ENCODE measurements at places on chromosomes 3 and 15.

DNA sequence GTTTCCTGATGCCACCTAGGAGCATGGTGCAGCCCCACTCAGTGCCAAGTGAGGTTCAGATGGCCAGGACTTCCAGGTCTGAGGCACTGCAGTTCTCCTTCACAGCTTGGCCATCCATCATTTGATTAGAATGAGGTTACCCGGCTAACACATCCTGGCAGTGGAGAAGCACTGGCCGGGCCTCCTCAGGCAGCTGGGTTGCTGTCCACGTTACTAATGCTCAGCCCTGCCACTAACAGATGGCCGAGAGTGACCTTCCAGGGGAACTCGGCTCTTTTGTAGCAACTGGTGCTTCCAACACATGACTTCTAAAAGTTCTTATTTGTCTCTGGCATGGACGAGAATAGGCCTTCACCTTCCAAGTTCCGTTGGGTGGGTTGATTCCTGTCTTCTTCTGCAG, 204.6 kb upstream of the CFAP20DC start:
- no peak for DNase-seq

- DNase-seq = peak; percentile 68
These were observed 14.1 kb downstream of the LACTB start for GRCh38 chr15:63135804-63136203.

- DNase-seq = peak; percentile 75
These were observed 152.8 kb downstream of the RBPMS2 start for GRCh38 chr15:64622410-64623260.

- DNase-seq = no peak
These were observed 59.0 kb downstream of the GRIP2 start for GRCh38 chr3:14481018-14481645.

DNA sequence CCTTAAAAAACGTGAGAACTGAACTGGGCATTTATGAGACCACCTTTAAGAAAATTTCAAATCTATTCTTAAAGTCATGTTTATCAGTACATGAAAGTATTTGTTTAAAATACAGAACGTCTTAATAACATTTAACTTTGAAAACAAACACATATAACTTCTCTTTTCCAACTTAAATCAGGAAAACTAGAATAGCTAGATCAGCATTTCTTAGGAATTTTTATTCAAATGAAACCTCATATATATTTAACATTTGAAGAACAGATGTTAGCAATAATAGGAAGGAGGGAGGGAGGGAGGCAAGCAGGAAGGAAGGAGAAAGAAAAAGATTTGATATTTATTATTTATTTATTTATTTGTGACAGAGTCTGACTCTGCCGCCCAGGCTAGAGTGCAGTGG, 120.2 kb downstream of the NR1I2 start:
- DNase-seq = no peak

DNA sequence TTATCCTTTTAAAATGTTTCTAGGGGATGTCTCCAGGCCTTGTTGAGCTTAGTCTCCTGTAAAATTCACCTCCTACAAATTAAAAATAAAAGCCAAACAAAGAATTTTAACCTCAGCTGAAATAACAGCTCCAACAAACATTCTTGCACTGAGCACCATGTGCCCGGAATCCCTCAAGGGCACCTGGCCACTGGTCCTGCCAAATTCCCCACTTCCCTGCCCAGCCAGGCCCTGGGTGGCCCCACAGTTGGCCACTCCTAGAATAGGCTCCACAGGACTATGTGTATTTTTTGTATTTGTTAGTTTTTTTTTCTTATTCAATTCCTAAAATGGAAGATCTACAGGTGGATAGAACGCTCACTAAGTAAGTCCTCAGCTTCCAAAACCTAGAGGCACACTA, 33.1 kb upstream of the PLA2G4E start:
- no peak for DNase-seq

DNA sequence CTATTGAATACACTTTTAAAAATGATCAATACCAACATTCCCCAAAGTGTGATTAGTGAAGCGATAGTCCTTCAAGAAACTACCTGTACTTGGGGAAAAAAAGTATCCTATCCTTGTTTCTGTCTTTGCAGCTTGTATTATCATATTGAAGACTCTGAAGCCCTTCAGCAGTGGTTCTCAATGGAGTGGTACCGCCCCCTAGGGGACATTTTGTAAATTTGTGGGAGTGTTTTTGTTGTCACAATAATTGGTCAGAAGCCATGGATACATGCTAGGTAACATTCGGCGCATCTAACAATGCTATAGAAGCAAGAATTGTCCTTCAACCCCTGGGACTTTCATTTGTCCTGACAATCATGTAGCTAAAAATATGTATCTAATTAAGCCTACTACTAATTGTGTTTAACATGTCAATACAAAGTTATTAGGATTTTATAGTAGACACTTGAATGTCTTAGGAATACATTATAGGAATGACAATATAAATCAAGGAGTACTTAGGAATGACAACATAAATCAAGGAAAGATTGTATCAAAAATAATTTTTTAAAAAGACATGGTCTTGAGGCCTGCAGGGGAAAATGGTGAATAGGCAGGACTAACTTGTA, 53.7 kb downstream of the NMD3 start:
- peak; percentile 82 for DNase-seq

DNA sequence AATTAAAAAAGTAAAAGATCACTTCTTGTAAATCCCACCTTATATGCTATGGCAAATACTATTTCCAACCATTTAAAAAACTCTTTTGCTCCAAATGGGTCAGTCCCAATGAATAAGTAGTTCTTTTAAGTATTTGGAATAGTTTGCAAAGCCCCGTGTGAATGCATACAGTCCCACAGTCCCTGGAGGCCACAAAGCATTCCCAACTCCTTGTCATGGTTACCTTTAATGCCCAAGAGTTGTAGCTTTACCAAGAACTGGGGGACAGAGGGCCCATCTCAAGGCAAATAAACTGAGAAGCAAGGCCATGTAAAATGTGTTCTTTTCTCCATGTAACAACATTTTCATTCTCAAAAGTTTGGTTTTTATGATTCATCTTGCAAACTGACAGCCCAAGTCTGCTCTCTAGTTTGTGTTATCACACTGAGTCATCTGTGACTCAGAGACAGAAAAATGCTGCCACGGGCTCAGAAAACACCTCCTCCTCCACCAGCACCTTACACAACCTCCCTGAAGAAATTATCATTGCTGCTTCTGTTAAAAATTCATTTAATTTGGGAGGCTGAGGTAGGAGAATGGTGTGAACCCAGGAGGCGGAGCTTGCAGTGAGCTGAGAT, 336.2 kb downstream of the ERC2 start:
- peak; percentile 10 for DNase-seq

DNA sequence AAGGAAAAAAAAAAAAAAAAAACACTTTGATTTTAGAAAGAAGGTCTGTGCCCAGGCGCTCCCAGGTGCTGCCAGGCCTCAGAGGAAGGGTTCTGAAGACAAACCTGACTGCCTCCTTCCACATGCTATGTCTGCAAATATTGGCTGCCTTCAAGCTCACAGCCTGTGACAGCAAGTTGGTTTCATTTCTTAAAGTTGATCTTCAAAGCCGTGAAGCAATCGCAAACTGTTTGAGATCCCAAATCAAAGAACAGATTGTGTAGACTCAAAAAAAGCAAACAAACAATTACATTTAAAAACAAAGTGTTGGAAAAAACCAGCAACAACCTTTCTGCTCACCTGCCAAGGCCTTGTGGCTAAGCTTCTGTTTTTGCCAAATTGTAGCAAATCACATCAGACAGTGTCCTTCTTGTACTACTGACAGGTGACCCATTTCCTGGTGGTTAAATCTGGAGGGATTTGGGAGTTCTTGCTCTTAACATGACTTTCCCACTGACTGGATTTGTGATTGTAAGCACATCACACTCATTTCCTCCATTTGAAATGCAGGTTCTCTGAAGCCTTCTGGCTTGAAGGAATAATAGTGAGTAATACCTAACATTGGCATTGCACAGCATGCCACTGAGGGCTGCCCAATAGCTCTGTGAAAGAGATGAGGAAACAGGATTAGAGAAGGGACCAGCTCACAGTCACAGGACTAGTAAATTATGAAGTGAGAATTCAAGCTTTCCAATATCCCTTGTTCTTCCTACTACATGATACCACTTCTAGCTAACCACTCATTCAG, 502.4 kb downstream of the LPP start:
- DNase-seq = no peak

GRCh38 chr15:67411486-67411885, 109.4 kb upstream of the C15orf61 start:
- no peak for DNase-seq

- DNase-seq = no peak
These were observed 34.2 kb upstream of the SSUH2 start for GRCh38 chr3:8678751-8679150.

DNA sequence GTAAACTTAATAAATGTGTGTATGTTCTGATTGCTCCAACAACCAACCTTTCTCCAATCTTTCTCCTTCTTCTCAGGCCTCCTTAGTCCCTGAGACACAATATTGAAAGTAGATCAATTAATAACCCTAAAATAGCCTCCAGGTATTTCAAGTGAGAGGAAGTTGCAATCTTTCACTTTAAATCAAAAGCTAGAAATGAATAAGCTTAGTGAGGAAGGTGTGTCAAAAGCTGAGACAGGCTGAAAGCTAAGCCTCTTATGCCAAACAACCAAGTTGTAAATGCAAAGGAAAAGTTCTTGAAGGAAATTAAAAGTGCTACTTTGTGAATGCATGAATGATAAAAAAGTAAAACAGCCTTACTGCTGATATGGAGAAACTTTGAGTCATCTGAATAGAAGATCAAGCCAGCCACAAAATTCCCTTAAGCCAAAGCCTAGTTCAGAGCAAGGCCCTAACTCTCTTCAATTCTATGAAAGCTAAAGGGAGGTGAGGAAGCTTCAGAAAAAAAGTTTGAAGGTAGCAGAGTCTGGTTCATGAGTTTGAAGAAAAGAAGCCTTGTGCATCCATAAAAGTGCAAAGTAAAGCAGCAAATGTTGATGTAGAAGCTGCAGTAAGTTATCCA, 38.6 kb downstream of the CCDC80 start:
- DNase-seq = no peak

GRCh38 chr3:67657192-67657591, 2.8 kb upstream of the SUCLG2 start:
- DNase-seq = peak; percentile 31

- peak; percentile 72 for DNase-seq
These were observed 6.1 kb downstream of the GRAMD1C start for GRCh38 chr3:113844622-113845222.

- no peak for DNase-seq
These were observed 241.4 kb downstream of the NFKBIZ start for GRCh38 chr3:102090721-102091045.

DNA sequence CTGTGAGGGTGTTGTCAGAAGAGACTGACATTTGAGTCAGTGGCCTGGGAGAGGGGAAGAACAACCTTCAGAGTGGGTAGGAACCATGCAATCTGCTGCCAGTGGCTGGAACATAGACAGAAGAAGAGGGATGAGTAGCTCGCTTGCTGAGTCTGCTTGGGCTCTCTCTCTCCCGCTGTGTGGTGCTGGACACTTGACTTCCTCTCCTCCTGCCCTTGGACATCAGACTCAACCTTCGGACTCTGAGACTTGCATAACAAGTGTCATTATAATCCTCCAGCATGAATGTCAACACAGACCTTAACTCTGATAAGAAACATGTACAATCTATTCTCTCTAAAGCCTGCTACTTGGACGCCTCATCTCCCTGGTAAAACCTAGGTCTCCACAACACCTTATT, 5.9 kb upstream of the NMD3 start:
- DNase-seq = no peak

DNA sequence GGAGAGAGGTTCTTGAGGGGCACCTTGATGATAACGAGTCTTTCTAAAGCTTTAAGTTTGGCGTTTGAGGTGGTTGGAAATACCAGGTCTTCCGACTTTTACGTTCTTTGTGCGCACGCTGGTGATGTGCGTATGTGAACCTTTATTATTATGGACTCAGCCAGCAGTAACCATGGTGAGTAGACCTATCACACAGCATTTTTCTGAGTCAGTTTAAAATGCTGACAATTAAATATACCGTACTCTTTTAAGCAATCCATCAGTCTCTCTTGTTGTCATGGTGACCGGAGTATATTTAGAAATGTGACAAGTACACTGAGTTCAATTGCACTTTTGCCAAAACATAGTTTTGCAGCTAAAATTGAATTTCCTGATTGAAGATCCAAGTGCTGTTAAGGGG, 172.2 kb downstream of the LPP start:
- DNase-seq = no peak

GRCh38 chr3:126527006-126527405, 3.1 kb downstream of the CHST13 start:
- no peak for DNase-seq

DNA sequence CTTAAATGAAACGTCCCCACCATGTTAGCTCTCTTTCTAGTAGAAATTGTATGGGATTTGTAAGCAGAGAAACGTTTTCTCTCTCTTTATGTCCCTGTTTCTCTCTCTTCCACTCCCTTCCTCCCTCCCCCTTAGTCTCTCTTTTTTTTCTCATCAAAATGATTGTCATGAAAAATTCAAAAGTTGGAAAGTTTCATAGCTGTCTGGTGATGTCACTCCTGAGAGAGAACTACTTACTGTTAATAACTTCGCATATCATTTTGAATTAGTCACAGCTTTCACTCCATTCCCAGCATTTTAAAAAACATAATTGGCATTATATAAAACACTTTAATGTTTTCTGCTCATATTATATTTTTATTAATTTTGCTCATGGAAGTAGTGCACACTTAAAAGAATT, 331.1 kb downstream of the C3orf38 start:
- DNase-seq = no peak

DNA sequence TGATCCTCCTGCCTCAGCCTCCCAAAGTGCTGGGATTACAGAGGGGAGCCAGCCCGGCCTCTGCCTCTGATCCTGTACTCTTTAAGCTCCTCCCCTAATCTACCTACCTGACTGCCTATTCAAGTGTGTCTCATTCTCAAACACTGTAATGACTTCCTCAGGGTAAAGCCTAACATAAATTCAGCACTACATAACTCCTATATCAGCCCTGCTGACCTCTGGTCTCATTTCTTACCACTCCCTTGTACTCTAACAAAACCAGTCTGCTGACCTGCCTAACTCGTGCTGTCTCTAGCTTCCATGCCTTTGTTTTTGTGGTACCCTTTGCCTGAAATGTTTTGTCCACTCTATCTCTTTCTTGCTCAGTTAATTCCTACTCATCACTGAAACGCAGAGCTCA, 172.1 kb upstream of the IL12A start:
- DNase-seq = no peak

DNA sequence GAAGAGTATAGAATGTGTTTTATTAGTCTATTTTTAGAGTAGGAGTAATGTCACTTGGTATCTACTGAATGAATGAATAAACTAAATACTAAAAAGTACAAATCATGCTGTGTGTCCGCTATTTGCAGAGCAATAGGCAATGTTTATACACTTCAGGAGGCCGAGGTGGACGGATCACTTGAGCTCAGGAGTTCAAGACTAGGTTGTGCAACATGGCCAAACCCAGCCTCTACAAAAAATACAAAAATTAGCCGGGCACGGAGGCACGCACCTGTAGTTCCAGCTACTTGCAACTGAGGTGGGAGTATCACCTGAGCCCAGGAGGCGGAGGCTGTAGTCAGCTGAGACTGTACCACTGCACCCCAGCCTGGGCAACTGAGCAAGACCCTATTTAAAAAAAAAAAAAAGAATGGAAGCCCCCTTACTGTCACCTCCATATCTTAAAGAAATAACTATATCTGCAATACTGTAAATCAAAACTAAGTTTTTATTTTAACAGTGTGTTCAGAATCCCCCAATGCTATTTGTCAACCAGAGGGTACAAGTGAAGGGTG, 98.4 kb downstream of the DHX30 start:
- no peak for DNase-seq
